ENCODE measurements at places on chromosomes 11 and 22.

GRCh38 chr11:117221775-117222517, 9.9 kb downstream of the PCSK7 start:
- no peak for DNase-seq

GRCh38 chr11:128616161-128616560, 28.8 kb upstream of the ETS1 start:
- DNase-seq, result no peak

- DNase-seq, result peak; percentile 97
These were observed 561 bp upstream of the PCF11 start for GRCh38 chr11:83156144-83156995.

DNA sequence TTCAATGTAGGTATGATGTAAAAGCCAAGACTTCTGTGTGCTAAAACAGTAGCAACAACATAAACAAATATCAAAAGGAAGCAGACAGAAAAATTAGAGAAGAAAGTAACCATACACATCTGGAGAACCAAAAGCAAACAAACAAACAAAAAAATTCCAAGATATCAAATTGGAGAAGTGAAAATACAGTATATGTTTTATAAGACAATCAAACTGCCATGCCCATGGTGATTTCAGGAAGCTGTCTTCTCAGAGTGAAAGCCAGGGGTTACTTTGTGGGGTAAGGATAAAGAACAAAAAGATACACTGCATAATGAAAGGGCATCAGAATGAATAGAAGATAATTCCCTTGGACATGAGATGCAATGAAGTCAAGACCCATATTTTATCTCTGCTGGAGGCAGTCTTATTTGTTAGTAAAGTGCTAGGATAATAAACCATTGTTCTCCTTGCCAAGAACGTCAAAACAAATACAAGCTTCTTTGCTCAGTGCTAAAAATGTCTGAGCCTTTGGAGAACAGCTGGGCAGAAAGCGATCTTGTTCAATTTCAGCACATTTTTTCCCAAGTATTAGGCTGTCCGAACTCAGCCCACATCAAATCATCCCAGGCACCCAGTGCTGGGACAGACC, 38.1 kb upstream of the LDLRAD3 start:
- no peak for DNase-seq

- DNase-seq, result peak; percentile 32
These were observed 908.6 kb downstream of the NTM start for GRCh38 chr11:132278801-132279574.

DNA sequence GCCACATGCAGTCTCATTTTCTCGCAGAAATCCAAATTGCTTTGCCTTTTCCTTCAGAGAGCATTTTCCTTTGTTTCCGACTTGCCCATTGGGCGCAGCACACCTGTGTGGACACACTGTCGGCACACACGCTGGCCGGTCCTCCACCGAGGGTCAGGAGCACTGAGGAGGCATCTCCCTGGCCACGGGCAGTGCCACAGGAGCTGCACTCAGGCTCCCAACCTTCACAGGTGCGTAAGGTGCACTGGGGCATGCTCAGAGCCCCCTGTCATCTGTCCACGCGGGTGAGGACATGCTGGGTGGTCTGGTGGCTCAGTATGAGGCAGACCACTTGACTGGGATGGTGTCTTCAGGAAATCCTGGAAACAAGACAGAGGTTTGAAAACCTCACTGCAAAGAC, 779.1 kb downstream of the BRD1 start:
- DNase-seq, result no peak

- no peak for DNase-seq
These were observed 24.4 kb downstream of the SERGEF start for GRCh38 chr11:17988465-17988864.

DNA sequence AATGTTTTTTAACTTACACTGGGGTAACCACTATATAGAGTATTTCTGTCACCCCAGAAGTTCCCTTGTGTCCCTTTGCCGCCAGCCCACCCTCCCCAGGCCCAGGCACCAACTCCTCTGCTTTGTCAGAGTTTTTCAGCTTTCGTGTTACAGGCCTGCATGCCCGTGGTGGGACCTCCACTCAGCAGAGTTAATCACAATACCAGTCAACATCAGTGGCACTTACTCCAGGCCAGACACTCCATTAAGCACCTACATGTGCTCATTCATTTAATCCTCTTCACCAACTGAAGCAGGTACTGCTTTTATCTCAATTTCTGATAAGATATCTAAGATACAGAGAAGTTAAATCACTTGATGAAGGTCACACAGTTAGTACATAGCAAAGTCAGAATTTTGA, 63.3 kb downstream of the LIF start:
- DNase-seq, result no peak

DNA sequence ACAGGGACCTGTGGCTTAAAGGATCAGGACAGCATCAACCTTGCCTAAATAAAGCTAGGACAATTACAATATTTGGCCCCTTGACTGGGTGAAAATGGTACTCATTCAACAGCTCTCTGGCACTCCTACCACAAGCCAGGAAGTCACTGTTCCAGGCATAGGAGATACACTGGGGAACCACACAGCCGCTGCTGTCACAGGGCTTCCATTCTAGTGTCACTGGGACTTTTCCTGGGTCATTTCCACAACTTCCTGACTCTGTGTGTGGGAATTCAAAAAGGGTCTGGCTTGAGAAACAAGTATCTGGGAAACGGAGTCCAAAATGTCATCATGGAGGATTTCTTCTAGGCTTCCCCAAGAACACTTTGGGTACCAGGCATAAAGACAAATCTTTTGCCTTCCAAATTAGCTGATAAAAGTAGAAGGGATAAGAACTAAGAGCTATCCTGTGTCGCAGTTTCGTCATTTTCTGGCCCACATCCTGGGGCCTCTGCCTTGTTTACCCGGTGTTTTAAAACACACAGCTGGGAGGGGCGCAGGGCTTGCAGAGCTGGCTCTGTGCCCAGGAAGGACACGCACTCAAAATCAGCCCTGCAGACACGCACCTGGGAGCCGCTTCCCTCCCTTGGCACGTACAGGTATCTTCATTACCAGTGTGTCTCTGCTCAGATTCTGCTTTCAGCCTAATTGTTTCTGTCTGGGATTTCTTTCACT, 38.0 kb downstream of the TMEM45B start:
- no peak for DNase-seq

DNA sequence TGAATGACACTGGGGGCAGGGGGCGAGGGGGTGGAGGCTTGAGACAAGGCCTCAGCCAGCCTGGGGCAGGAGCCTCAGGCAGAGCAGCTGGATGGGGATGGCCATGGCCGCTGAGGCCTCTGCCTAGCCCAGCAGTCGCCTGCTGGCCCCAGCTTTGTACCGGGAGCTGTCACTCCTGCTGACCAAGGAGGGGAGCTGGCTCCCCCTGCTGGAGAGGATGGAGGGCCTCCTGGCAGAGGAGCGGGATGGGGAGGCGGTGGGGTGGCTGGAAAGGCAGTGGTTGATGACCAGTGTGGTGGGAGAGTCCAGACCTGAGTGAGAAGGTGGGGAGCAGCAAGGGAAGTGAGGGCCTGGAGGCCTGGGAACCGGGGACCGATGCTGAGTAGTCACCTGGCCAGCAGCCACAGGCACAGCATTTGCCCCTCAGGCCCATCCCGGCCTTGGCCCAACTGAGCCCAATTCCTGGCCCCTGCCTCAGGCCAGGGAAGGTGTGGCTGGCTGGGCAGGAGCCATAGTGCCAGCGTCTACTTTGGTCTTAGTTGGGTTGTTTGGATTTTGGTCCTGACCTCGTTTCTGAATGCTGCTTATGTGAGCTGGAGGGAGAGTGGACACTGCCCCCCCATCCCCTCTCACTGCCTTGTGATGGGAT, 6.0 kb upstream of the SUSD2 start:
- peak; percentile 77 for DNase-seq

DNA sequence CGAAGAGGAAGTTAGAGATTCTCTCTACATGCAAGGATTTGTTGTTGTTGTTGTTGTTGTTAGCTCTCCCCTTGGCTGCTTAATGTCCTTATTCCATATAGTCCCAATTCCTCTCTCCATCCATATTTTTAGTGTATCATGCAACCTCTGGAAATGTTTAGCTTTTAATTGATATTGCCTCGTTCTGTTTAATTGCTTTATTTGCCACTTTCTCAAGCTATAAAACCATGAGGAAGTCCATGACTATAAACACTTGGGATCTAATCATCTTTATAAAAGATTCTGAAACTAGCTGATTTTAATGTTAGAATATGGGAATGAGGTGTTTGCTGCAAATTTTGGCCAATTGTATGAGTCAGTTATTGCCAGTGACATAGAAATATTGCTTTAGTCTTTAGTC, 5.5 kb upstream of the OR9G1 start:
- no peak for DNase-seq

Measured in GM10248 (cell line).